ENCODE measurements at places on chromosomes 11 and 22. TPM values are rescaled to one million over a fixed set of nuclear protein-coding genes. Genes with fewer than 3 reads are reported as not detected.

The AQP11 gene
- total RNA-seq = 1.2 TPM

DNA sequence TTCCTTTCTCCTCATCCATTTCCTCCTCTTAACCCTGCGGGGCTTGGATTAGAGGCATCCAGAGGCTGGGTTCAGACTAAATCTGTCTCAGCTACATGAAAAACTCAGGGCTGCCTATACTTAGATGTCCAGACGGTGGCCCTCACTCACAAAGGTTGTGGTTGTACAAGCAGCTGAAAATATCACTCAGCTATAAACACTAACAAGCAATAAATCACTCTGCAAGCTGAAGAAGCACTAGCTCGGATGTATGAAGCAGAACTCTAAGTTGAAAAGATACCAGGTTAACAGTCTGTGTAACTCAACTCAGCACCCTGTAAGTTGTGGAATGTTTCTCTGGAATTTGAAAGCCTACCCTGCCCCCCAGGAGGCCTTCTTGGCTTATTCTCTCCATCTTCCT lies 82.9 kb downstream of the EXT2 start:
- no peaks in the 10 kb centered on the region for H3K36me3 ChIP-seq
- DNase-seq = no peak
- peak overlapping the region; percentile 16 for H3K27ac ChIP-seq
- peaks cover 15% of the 10 kb centered on the region for H3K4me1 ChIP-seq
- H3K4me3 ChIP-seq = no peak overlapping the region

DNA sequence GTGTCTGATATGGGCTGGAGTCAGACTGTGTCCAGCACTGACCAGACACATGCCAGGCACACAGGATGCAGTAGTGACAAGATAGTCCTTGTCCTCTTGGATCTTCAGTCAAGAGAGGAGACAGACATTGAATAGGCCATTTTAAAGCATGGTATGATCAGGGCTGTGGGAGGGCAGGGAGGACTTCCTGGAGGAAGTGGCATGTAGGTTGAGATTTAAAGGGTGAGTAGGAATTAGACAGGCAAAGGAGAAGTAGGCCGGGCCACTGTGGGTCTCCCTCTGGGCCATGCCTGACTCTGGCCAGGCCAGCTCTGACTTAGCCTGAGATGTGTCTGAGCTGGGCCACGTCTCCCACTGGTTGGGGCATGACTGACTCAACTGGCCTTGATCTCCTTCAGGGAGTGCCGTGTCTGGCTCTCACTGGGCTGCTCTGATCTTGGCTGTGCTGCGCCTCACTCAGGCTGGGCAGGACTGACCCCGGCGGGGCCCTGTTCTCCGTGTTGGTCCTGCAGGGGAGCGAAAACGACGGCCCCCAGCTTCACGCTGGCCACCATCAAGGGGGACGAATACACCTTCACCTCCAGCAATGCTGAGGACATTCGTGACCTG lies 71.2 kb downstream of the MYO7A start:
- H3K36me3 ChIP-seq = no peaks in the 10 kb centered on the region
- H3K4me1 ChIP-seq = peaks cover 7% of the 10 kb centered on the region
- no peak overlapping the region for H3K4me3 ChIP-seq
- no peak overlapping the region for H3K27ac ChIP-seq

- no peaks in the 10 kb centered on the region for H3K36me3 ChIP-seq
- peaks cover 46% of the 10 kb centered on the region for H3K27me3 ChIP-seq
- H3K4me1 ChIP-seq = peaks cover 25% of the 10 kb centered on the region
- H3K4me3 ChIP-seq = peak overlapping the region; percentile 69
These were observed 1.5 kb downstream of the ADAMTS8 start for GRCh38 chr11:130426837-130427341.

The OR4D9 gene
- not detected for total RNA-seq

The HIPK3 gene
- total RNA-seq = 21.2 TPM

DNA sequence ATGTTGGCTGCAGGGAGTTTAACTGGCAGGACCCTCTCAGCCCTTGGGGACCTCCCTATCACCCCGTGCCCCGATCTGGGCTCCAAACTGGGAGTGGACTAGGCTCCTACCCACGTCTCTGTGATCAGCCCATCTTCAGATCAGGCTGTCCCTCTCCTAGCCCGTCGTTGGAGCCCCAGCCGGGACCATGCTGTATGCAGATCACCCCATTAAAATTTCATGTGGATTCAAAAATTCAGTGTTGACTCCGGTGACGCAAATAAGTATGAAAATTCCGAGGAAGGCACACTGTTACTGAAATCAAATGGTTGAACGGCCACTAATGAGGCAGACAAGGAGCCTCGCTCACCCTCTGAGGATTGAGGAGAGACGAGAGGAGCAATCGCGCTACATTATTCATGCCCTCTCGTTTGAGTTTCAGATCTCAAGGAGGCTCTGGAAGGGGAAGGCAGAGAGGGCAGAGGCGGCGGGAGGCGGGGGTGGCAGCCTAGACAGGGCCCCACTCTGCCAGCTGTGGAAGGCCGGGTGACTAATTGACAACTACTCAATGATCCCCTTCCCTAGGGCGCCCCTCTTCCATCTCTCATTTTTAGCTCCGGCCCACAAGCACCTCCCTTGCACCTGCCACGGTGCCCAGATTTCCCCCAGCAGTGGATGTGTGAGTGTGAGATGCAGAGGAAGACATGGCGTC lies 255.4 kb downstream of the MIAT start:
- DNase-seq = no peak

GRCh38 chr11:44944181-44944852 lies 6.4 kb downstream of the TP53I11 start:
- H3K4me1 ChIP-seq = peaks cover 57% of the 10 kb centered on the region
- peak overlapping the region; percentile 26 for H3K4me3 ChIP-seq
- H3K36me3 ChIP-seq = peaks cover 5% of the 10 kb centered on the region
- no peak for DNase-seq

The TSPAN32 gene
- not detected for total RNA-seq

- H3K36me3 ChIP-seq = no peaks in the 10 kb centered on the region
- H3K4me3 ChIP-seq = no peak overlapping the region
- DNase-seq = no peak
- H3K27ac ChIP-seq = no peak overlapping the region
- no peaks in the 10 kb centered on the region for H3K27me3 ChIP-seq
- no peaks in the 10 kb centered on the region for H3K4me1 ChIP-seq
These were observed 46.6 kb upstream of the RBFOX2 start for GRCh38 chr22:36075230-36075629.

- H3K4me3 ChIP-seq = no peak overlapping the region
- H3K27ac ChIP-seq = peak overlapping the region; percentile 11
- peaks cover 7% of the 10 kb centered on the region for H3K27me3 ChIP-seq
- H3K4me1 ChIP-seq = peaks cover 23% of the 10 kb centered on the region
- DNase-seq = no peak
- peaks cover 4% of the 10 kb centered on the region for H3K36me3 ChIP-seq
These were observed 38.6 kb upstream of the CARS1 start for GRCh38 chr11:3095712-3096361.

The EMID1 gene
- 6.0 TPM for total RNA-seq

The APOBEC3B gene
- total RNA-seq = 4.0 TPM

DNA sequence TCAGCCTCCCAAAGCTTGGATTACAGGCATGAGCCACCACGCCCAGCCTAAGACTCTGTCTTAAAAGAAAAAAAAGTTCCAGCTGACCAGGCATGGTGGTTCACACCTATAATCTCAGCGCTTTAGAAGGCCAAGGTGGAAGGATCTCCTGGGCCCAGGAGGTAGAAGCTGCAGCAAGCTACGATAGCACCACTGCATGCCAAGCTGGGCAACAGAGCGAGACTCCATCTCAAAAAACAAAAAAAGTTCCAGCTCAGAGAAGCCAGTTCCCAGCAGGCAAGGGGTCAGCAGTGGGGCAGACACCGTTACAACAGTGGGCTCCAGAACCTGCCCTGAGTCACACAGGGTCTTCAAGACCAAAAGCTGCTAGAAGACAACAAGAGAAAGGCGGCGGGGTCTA lies 3.3 kb downstream of the TMEM184B start:
- H3K27me3 ChIP-seq = peaks cover 6% of the 10 kb centered on the region
- peaks cover 3% of the 10 kb centered on the region for H3K36me3 ChIP-seq
- H3K27ac ChIP-seq = no peak overlapping the region
- no peak for DNase-seq
- H3K4me1 ChIP-seq = peaks cover 59% of the 10 kb centered on the region
- no peak overlapping the region for H3K4me3 ChIP-seq

DNA sequence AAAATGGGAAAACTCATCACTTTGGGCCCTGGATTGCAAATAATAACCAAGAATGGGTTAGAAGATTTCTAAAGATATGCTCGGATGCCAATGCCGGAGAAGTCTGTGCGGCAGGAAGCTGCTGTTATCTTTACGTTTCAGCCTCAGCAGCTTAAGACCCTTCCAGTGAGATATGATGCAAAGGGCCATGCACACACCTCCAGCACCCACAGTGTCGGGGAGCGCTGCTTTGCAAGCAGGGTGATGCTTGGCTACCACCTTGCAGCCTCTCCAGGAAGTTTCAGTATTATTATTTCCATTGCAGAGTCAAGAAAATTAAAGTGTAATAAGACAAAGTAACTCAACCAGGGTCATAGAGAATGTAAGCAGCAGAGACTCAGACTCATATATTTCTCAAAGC lies 37.3 kb downstream of the LARGE1 start:
- peaks cover 81% of the 10 kb centered on the region for H3K4me1 ChIP-seq
- no peaks in the 10 kb centered on the region for H3K27me3 ChIP-seq
- no peak overlapping the region for H3K27ac ChIP-seq
- DNase-seq = no peak

DNA sequence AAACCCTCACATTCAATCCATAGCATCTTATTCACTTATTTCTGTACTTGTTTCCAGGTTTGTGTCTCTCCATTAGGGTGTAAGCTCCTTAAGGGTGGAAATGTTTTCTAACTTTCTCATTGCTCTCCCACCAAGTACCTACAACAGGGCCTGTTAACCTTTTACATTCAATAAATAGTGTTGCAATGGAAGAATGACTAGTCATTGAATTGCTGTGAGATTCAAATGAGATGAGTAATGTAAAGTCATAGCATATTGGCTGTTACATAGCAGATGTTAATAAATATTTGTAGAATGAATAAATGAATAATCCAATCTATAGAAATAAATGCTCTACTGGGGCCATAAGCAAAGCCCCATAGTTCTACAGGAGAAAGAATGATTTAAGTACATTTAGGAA lies 75.4 kb upstream of the DDI1 start:
- peaks cover 4% of the 10 kb centered on the region for H3K36me3 ChIP-seq
- H3K27me3 ChIP-seq = no peaks in the 10 kb centered on the region
- H3K27ac ChIP-seq = no peak overlapping the region
- peaks cover 5% of the 10 kb centered on the region for H3K4me1 ChIP-seq
- no peak for DNase-seq

DNA sequence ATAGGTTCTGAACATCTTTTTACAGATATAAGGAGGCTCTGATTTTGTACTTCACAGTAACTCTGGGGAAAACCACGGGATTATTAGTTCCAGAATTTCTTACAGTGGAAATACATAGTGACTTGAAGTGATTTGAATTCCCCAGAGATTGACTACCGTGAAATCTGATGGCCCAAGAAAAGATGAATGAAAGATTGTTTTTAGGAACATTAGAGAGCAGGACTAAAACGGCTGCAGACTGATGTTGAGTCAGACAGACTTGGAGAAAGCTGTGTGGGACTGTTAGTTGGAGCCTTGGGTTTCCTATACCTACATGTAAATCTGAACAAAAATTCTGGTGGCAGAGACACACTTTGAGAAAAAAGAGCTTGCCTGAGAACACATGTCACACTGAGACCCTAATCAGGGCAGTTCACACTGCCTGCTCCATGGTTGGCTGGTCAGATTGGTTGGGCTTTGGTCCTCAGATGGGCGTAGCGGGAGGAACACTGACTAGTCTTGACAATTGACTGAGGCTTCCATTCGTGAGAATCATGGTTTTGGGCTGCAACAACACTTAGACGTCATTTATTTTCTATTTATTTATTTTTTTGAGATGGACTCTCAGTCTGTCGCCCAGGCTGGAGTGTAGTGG lies 6.8 kb downstream of the PPP6R3 start:
- H3K27me3 ChIP-seq = no peaks in the 10 kb centered on the region
- peaks cover 74% of the 10 kb centered on the region for H3K4me1 ChIP-seq
- H3K4me3 ChIP-seq = no peak overlapping the region
- DNase-seq = no peak

DNA sequence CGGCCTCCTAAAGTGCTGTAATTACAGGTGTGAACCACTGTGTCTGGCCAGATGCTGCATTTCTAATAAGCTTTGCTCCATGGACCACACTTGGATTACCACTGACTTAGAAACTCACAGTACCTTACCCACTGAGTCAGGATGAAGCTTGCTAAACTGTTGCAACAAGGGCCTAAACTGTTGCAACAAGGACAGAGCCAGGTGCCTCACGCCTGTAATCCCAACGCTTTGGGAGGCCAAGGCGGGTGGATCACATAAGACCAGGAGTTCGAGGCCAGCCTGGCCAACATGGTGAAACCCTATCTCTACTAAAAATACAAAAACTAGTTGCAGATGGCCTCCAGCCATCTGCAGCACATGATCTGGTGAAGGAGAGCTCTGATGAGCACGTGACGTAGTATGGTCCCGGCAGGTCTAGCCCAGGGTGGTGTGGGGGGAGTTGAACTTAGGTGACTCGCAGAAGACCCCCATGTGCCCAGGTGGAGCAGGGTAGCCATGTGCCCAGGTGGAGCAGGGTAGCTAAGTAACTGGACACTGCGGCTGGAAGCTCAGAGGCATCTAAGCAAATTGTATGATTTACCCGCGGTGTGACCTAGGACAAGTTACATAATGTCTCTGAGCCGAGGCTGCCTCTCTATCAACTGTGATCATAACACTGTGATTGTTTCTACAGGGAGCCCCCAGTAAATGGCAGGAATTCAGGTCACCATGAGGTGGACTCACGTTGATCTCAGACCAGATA lies 8.4 kb downstream of the SLC25A45 start:
- no peak for DNase-seq
- H3K27ac ChIP-seq = no peak overlapping the region
- H3K4me1 ChIP-seq = no peaks in the 10 kb centered on the region
- no peaks in the 10 kb centered on the region for H3K27me3 ChIP-seq

DNA sequence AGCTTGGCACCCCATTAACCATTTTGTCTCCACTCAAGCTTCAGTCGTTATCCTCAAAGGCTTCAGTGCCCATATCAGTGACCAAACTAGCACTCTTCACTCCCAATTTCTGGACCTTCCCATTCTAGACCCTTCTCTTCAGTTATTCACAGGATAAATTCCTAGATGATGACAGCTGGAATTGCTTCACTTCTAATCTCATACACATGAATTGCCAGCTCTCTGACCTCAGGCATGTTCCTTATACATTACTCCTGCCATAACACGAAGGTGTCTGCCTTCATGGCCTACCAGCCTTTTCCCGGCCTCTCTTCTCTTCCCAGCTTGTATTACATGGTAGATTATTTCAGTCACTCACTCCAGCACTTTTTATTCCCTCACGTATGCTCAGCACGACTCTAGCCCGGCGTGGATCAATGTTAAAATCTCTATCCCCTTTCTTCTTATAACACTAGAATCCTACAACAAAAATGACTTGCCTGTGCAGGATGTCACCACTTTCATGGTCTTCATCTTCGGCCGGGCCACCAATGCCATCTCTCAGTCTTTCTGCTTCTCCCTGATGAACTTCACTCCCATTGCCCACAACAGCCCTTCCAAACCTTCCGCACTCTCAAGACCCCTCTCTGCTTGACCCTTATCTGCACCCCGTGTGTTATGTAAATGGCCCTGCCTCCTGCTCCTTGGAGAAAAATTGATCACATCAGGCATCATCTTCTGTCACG lies 36.9 kb downstream of the EIF3F start:
- H3K4me1 ChIP-seq = peaks cover 7% of the 10 kb centered on the region
- no peak overlapping the region for H3K27ac ChIP-seq
- H3K4me3 ChIP-seq = no peak overlapping the region
- H3K36me3 ChIP-seq = no peaks in the 10 kb centered on the region
- H3K27me3 ChIP-seq = peaks cover 30% of the 10 kb centered on the region
- DNase-seq = no peak

The NXPE2 gene
- total RNA-seq = not detected

GRCh38 chr11:70725278-70725677 lies 326.9 kb downstream of the CTTN start:
- no peak for DNase-seq
- no peak overlapping the region for H3K27ac ChIP-seq
- peaks cover 12% of the 10 kb centered on the region for H3K4me1 ChIP-seq
- peaks cover 5% of the 10 kb centered on the region for H3K36me3 ChIP-seq

The MAP6 gene
- 0.27 TPM for total RNA-seq

All from WTC11 (cell line).